ENCODE measurements at places on chromosomes 3 and 15.

DNA sequence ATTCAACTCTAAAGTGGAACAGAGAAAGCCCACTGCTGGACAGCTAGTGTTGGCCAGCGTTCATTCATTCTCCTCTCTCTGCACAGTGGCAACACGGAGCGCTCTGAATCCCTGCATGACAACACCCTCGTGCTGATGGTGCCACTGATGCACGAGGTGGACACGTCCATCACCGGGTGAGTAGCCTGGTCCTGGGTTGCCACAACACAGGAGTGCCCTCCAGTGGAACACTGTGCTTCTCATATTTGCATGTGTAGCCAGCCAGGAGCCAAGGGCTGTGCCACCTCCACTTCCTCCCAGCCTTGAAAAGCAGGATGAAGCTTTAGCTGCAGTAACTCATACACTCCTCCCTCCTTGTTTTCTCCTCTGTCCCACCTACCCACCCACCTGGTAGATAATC is 120.0 kb upstream of the CTDSPL start:
- peak; percentile 6 for DNase-seq

- DNase-seq: no peak
Measured at GRCh38 chr3:144556392-144556791, 584.8 kb downstream of the DIPK2A start.

DNA sequence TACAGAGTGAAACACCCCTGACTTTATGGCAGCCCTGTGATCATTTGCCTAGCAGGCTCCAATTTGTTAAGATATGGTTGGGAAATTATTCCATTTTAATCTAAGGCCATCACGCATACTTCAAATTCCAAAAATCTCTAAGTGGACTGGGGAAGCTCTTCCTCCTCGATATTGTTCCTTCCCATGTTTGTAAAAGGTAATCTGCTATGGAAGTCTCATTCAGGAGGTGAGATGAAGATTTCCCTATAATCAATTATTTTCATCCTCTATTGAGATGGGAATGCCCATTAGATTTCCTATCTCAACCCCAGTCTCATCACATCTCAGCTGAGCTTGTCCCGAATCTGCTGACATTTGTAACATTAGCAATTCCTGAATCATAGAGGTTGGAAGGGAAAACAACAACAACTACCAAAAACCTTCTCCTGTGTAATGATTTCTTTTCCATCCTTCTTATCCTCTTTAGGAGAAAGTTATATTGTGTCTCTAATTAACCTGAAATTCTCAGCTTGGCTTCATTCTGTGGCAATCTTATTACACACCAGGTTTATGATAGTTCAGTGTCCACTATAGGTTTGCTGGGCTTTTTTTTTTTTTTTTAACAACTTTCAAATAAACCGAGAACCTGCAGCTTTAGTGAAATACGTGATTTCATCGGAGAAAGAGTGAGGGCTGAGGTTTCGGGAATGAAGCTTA is 2.2 kb upstream of the NR2F2 start:
- DNase-seq: no peak

- DNase-seq: no peak
Measured at GRCh38 chr15:24899795-24900194, 55.0 kb upstream of the SNRPN start.

DNA sequence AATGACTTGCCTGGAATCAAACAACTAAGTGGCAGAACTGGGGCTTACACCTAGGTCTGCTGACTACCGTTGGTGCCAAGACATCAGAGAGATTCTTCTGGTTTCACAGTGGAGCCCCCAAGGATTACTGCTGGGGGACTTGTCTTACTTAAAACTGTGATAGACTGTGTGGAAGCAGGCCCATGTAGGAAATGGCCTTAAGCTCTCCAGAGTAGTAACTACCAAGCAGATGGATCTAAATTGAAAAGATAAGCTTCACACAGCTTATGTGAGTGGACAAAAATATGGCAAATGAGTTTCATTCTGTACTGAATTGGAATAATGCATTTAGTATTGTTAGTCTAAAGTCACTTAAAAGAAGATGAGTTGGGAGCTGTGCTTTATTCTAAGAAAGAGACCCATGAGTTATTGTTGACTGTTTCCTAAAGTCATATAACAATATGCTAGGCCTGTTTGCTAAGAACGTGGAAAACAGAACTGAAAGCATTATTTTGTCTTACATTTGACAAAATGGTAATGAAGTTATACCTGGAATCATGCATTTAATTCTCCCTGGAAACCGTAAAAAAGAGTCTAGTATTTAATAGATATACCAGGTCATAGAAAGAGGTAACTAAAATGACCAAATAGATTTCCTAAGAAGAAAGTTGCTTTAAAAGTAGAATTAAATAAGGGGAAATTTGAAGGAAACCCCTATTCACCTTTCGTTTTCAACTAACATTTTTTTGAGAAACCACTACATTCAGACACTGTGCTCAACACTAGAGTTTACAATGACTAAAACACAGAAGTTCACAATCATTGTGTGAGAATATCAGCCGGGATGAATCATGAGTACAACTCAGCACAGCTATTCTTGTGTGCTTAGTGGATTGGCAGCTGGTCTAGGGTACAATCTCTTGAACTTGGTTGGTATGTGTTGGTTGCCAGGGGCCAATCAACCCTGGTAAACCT is 13.0 kb upstream of the MAPK6 start:
- peak; percentile 51 for DNase-seq

DNA sequence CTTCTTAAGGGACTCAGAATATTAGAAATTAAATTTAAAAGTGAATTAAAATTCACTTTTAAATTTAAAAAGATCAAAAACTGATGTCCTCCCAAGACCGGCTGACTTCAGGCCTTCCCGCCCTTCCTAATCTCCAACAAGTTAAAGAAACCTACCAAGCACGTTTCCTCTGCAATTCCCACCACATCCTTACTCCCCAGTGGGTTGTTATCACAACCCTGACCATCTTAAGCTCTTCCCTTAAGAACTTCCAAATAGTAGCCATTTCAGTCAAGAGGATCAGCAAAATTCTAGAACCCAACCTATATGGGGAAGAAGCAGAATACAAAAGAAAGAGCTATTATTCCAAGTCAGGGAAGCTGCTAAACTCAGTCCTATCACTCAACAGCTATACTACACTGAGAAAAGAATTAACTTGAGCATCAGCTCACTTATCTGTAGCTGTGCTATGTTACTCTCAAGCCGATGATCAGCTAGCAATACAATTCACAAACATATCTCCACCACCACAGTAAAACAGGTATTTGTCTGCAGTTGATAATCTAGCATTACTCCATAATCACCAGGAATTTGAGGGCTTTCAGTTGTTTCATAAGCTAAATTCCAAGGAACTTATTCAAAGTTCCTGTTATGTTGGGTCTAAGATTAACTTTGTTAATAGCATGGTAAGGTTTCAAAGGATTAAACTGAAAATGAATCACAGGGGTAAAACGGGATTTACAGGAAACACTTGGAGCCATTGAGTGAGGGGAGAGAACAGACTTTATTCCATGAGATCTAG is 14.3 kb downstream of the ABCC5 start:
- no peak for DNase-seq

GRCh38 chr15:71337197-71337845 is 222.1 kb downstream of the THSD4 start:
- no peak for DNase-seq

- no peak for DNase-seq
Measured at GRCh38 chr3:59563072-59563605, 513.3 kb upstream of the CFAP20DC start.

DNA sequence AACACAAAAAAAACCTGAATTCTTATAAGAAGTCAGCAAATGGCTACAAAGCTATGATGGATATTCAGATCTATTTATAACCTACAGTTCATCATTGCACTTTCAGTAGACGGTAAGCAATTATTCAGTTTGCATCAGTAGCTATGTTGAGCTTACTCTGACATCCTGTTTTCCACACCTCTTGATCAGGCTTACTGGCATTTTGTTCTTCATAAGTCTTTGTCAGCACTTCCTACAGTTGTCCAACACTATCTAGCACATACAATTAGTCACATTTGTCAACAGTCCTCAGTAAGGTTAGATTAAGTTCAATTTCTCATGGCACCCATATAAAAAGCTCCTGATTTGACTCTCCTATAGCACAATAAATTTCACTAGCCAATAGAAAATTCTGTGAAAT is 71.2 kb upstream of the ST3GAL6 start:
- no peak for DNase-seq

- DNase-seq: no peak
Measured at GRCh38 chr3:126351086-126351770, 6.0 kb downstream of the KLF15 start.

DNA sequence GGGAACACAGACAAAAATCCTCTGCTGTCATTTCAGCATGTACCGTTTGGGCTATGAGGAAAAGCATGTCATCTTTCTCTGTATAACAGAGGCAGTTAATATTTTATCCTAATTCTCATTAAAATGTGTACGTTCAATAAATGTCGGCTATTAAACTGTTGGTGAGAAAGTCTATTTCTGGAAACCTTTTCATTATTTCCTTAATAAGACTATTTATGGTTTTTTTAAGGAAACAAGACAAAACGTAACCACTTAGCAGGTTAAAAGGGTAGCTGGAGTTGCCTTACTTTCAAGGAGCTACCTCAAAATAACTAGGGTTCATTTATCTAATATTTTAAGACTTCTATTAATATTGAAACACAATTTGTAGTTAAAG is 1.8 kb upstream of the STT3B start:
- no peak for DNase-seq

DNA sequence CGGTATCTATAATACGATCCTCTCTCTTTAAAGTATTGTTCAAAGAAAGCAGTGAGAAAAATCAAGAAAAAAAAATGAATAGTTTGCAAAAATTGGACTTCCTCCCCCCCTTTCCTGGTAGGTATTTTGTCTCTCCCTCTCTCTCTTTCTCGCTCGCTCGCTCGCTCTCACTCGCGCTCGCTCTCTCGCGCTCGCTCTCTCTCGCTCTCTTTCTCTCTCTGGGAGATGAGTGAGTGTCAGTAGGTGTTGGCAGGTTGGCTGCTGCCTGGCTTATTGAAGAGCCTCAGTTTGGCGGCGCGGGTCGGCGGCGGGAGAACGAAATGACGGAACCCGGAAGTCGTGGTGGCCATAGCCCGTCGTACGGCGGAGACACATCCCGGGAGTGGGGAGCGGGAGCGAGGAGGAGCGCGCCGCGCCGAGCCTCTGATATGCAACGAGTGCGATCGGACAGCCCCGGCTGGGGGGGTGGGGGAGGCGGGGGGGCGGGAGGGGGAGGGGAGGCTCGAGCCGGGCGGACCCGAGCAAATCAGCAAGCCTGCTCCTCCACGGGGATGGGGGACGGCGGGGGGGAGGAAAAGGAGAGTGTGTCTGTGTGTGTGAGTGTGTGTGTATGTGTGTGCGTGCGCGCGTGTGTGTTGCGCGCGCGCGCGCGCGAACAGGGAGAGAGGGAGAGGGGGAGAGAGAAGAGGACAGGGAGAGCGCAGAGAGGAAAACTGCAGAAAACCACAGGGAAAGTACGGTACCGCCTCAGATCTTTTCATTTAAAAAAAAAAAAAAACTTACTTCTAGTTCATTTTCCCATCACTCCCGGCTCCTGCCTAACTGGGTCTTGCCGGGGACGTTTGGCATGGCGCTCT is at the start of gene MEIS2:
Gene MEIS2, minus strand, starts transcription at position 441 of the 857 bp plus-strand sequence. CDS start 1,083 bp downstream, outside the sequence.
- DNase-seq: peak; percentile 58

- DNase-seq: no peak
Measured at GRCh38 chr3:170740726-170741591, 129.0 kb downstream of the RPL22L1 start.

DNA sequence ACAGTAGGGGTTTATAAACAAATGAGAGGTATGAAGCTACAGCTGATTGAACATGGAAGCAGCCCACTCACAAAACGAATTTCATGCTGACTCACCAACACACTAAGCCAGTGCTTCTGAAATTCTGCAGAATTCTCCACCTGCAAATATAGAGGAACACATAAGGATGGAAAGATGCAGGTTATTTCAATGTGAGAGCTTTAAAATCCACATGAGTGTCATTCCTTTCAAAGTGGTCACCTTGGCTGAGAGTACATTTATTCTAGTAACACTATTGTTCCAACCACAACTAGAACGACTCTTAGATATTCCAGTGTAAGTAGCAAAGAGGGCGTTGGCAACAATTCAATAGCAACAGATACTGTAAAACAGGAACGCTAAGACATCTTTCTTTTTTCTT is 189.9 kb upstream of the TSC22D2 start:
- DNase-seq: no peak

DNA sequence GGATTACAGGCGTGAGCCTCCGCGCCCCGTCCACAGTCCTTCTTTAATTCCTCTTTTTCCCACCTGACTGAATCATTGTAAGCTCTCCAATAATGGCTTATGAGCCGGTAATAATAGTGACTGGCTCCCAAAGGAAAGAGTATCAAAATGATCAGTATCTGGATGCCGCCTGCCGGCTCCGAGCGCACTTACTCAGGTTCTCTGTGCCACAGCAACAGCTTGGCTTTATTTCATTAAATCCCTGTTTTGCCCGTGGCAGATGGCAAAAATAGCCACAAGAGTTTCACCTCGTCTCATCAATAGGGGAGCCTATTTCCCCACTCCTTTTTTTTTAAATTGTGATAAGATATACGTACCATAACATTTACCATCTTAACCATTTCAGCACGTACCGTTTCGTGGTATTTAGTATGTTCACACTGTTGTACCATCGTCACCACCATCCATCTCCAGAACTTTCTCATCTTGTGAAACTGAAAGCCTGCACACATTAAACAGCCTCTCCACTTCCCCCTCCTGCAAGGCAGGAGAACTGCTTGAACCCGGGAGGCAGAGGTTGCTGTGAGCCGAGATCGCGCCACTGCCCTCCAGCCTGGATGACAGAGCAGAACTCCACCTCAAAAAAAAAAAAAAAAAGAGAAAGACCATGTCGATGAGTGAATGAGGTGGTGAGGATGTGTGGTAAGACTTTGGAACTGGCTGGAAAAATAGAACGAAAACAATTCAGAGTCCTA is 80.7 kb upstream of the DLG1 start:
- DNase-seq: no peak

- DNase-seq: no peak
Measured at GRCh38 chr3:183904833-183905780, 20.4 kb upstream of the PARL start.

- DNase-seq: no peak
Measured at GRCh38 chr3:114542359-114542758, 248.5 kb downstream of the TIGIT start.

DNA sequence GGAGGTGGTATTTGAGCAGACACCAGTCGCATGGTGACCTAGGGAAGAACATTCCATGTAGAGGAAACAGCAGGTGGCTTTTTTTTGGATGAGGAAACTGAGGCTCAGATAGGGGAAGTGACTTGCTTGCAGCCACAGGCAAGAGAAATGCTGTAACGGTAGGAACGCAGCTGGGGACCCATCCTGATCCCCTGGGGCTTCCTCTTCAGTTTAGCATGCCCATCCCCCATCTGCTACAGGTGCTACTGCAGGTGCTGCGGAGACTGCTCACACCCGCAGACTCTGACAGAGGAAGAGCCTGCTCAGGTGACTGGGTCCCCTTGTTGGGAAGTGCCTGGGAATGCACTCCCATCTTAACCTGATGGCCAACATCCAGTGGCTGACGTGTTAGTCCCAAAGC is 55.4 kb upstream of the SEC13 start:
- no peak for DNase-seq

- no peak for DNase-seq
Measured at GRCh38 chr3:32757618-32758374, 60.0 kb upstream of the TRIM71 start.

- DNase-seq: no peak
Measured at GRCh38 chr3:61831973-61832372, 270.6 kb downstream of the PTPRG start.
